MG63 (cell line): ENCODE measurements at places on chromosomes 2 and 18.
A peak's percentile ranks its signal among the peaks of the same experiment; 100 is the strongest.

GRCh38 chr2:5368263-5368662 lies 323.9 kb upstream of the SOX11 start:
- DNase-seq = no peak

DNA sequence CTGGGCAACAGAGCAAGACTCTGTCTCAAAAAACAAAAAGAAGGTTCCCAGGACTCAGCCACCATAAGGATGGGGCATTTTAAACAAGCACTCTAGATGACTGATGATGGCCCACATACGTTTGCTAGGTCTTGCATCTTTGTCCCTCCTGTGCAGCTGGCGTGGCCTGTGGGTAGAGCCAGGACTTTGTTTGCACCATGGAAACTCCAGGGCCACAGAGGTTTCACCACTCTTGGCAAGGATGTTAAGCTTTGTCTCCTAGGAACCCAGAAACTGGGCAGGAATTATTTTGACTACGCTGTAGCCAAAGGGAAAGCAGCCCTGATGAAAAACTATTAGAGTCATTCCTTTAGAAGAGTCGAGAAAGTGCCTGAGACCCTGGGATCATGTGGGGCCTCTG lies 75.3 kb upstream of the STPG4 start:
- DNase-seq = peak; percentile 38

GRCh38 chr18:71798986-71799673 lies 745.0 kb downstream of the CBLN2 start:
- peak; percentile 38 for DNase-seq

- DNase-seq = no peak
Observed at GRCh38 chr2:188430705-188431104, 139.0 kb downstream of the GULP1 start.

DNA sequence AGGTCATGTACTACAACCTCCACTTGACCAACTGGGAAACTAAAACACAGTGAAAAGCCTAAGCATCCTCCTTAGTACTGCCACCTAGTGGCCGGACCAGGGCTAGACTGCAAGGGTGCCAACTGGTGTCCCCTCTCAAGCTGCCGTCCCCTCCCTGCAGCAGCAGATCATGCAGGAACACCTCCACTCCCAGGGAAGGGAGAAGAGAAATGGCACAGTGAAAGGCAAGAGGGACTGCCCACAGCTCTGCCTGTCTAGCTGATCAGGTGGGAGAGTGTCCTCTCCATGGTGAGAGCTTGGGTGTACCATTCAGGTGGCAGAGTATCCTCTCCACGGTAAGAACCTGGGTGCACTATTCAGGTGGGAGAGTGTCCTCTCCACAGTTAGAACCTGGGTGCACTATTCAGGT lies 78.1 kb downstream of the AAK1 start:
- peak; percentile 31 for DNase-seq

- peak; percentile 96 for DNase-seq
Observed at GRCh38 chr2:10302479-10303180, at the start of gene HPCAL1. TSS of gene HPCAL1 (plus strand) at chr2:10302904. CDS start at chr2:10419758, 116,854 bp downstream.
